ENCODE measurements at places on chromosomes 4 and X.

GRCh38 chrX:25442499-25442898, 426.7 kb upstream of the ARX start:
- H3K27ac ChIP-seq, result no peak overlapping the region
- H3K36me3 ChIP-seq, result no peaks in the 10 kb centered on the region
- no peak for DNase-seq
- H3K4me3 ChIP-seq, result no peak overlapping the region

DNA sequence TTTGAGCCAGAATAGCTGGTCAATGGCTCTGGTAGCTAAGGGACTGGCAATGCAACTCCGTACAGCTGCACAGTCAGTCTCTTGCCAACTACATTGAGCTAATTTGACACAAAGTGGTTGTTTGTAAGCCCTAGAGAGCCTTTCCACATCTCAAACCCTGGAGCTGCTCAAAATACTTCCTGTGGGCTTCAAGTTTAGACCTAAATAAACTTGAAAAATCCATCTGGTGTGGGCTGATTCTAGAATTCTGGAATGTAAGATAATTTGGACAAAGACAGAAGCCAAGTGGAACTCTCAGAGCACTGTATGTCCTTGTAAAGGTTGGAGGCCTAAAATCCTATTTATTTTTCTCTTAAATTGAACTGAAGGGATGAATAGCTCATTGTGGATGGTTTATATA, 380.8 kb downstream of the SPRY1 start:
- no peak overlapping the region for H3K27ac ChIP-seq
- H3K4me3 ChIP-seq, result no peak overlapping the region
- DNase-seq, result no peak
- peaks cover 12% of the 10 kb centered on the region for H3K27me3 ChIP-seq

- no peaks in the 10 kb centered on the region for H3K27me3 ChIP-seq
- no peak for DNase-seq
- H3K4me3 ChIP-seq, result no peak overlapping the region
- H3K4me1 ChIP-seq, result peaks cover 11% of the 10 kb centered on the region
- no peaks in the 10 kb centered on the region for H3K36me3 ChIP-seq
- no peak overlapping the region for H3K27ac ChIP-seq
Measured at GRCh38 chrX:100687128-100687527, 43.1 kb downstream of the SRPX2 start.

DNA sequence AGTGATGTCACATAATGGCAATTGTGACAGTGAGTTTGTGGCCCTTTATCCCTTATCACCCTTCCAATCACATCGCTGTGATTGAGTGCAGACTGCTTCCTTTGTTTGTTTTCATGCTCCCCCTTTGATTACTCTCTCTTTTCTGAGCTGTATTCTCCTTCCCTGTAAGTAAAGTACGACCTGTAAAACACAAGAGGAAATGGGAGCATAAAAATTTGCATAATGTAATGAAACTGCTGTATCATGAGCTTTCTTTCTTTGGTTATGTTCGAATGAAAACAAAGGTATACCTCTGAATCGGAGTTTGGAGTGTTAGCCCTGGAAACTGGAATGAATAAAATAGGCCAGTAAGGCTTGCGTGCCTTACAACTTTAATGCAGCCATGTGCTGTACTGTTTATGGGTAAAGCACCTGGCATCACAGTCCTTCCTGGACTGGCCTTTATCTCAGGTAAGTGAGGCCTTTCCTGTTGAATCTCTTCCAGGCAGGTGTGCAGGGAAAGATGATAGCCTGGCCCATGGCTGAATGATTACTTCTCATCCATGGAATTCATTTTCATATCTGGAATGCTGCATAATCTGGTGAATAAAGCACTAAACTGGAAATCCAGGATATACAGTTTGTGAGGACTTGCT, 26.6 kb upstream of the HS3ST1 start:
- H3K4me3 ChIP-seq, result no peak overlapping the region
- no peaks in the 10 kb centered on the region for H3K36me3 ChIP-seq
- DNase-seq, result no peak
- H3K4me1 ChIP-seq, result no peaks in the 10 kb centered on the region
- H3K27ac ChIP-seq, result no peak overlapping the region
- H3K27me3 ChIP-seq, result peaks cover 12% of the 10 kb centered on the region

DNA sequence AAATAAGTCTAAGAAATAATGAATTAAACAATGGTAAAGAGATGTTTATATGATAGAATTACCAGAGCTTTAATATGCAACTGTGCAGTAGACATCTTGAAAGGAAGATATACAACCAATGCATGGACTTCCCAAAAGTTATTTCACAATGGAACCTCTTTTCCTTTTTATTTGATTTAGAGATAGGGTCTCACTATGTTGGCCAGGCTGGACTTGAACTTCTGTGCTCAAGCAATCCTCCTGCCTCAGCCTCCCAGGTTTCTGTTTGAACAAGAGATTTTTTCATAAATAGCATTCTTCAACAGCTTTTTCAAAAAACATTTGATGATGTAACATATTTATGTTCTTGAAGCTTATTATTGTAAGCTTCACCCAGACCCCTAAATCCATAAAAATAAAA, 72.0 kb downstream of the LRBA start:
- peaks cover 11% of the 10 kb centered on the region for H3K4me1 ChIP-seq
- H3K36me3 ChIP-seq, result peaks cover 3% of the 10 kb centered on the region
- H3K27ac ChIP-seq, result no peak overlapping the region
- DNase-seq, result no peak
- no peak overlapping the region for H3K4me3 ChIP-seq

DNA sequence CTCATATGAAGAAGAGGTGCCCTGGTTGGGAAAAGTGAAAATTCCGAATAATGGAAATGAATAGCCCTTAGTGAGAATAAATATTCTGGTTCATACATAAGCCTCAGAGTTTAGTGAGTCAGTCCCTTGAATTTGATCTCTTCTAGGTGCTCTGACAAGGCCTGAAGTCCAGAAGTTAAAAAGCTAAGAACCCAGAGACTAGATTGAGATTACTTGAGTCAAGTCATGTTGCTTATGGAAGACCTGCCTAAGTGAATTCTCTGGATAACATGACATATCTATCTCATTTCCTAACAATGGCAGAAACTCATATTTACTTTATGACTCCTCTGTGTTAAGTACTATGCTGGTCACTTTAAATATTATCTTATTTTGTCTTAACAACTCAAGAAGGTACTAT, 10.5 kb upstream of the PRSS48 start:
- DNase-seq, result no peak
- H3K36me3 ChIP-seq, result no peaks in the 10 kb centered on the region
- H3K4me1 ChIP-seq, result no peaks in the 10 kb centered on the region
- no peak overlapping the region for H3K27ac ChIP-seq
- no peak overlapping the region for H3K4me3 ChIP-seq

- H3K27me3 ChIP-seq, result no peaks in the 10 kb centered on the region
- no peak overlapping the region for H3K4me3 ChIP-seq
- no peak for DNase-seq
- H3K27ac ChIP-seq, result no peak overlapping the region
- H3K36me3 ChIP-seq, result no peaks in the 10 kb centered on the region
Measured at GRCh38 chrX:136896121-136896914, 15.8 kb upstream of the RBMX start.

GRCh38 chr4:110061076-110061475, 137.3 kb downstream of the ELOVL6 start:
- H3K27me3 ChIP-seq, result no peaks in the 10 kb centered on the region
- no peak overlapping the region for H3K4me3 ChIP-seq
- peak overlapping the region; percentile 2 for H3K27ac ChIP-seq
- no peak for DNase-seq
- peaks cover 54% of the 10 kb centered on the region for H3K4me1 ChIP-seq

- H3K4me3 ChIP-seq, result no peak overlapping the region
- no peaks in the 10 kb centered on the region for H3K36me3 ChIP-seq
- no peak for DNase-seq
- no peaks in the 10 kb centered on the region for H3K4me1 ChIP-seq
- H3K27me3 ChIP-seq, result no peaks in the 10 kb centered on the region
Measured at GRCh38 chrX:144006811-144007210, 122.9 kb downstream of the UBE2NL start.

GRCh38 chrX:109974906-109975655, 27.8 kb upstream of the TMEM164 start:
- no peak for DNase-seq
- peaks cover 17% of the 10 kb centered on the region for H3K4me1 ChIP-seq
- H3K4me3 ChIP-seq, result no peak overlapping the region
- H3K27me3 ChIP-seq, result peaks cover 5% of the 10 kb centered on the region
- no peaks in the 10 kb centered on the region for H3K36me3 ChIP-seq

- peaks cover 7% of the 10 kb centered on the region for H3K27me3 ChIP-seq
- no peak overlapping the region for H3K4me3 ChIP-seq
- no peaks in the 10 kb centered on the region for H3K36me3 ChIP-seq
Measured at GRCh38 chr4:89213382-89213701, 94.3 kb downstream of the GPRIN3 start.

GRCh38 chr4:92381616-92382015, 77.8 kb downstream of the GRID2 start:
- H3K27ac ChIP-seq, result no peak overlapping the region
- H3K4me1 ChIP-seq, result no peaks in the 10 kb centered on the region
- no peak for DNase-seq
- no peaks in the 10 kb centered on the region for H3K36me3 ChIP-seq
- H3K4me3 ChIP-seq, result no peak overlapping the region
- H3K27me3 ChIP-seq, result no peaks in the 10 kb centered on the region

DNA sequence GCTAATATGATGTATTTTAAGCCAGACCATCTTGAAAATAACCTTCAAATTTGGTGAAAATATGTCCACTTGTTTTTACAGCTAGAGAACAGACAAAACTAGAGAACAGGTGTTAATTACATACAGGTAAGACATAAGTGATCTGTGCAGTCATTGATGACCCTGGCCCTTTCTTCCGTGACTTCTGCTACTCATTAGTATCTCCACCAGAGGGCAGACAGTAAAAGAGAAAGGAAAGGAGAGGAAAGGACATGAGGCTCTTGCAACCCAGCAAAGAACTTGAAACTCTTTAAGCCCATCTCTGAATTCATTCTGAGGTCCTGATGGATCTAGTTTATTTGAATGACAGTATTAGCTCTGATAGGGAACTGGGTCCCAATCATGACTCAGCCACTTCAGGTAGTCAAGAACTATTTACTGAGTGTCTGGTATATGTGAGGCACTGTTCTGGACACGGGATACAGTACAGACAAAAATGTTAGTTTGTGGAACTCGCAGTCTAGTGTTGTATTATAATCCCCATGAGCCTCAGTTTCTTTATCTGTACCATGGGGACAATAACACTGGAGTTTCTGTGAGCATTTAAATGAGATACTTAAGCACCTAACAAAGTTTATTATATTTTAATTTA, 121.0 kb upstream of the TEX13D start:
- H3K4me3 ChIP-seq, result no peak overlapping the region
- H3K4me1 ChIP-seq, result peaks cover 44% of the 10 kb centered on the region
- H3K27me3 ChIP-seq, result no peaks in the 10 kb centered on the region
- H3K36me3 ChIP-seq, result peaks cover 3% of the 10 kb centered on the region
- no peak overlapping the region for H3K27ac ChIP-seq

DNA sequence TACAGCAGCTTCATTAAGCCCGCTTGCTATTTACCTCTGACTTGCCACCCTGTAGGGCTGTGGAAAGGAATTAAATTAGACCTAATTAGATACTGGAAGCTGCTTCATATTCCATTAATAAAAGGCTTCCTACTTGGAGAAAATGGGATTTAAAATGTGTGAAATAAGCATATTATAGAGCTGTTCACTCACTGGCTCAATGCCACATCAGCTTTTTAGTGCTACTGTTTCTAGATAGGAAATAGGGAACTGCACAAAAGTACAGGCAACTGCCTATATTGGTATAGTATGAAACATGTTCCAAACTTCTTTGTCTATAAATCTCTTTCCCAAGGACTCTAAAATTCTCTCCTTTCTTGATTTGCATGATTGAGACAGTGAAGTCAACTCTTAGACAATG, 407.9 kb upstream of the AADAT start:
- no peak overlapping the region for H3K4me3 ChIP-seq
- no peak for DNase-seq
- no peaks in the 10 kb centered on the region for H3K27me3 ChIP-seq

DNA sequence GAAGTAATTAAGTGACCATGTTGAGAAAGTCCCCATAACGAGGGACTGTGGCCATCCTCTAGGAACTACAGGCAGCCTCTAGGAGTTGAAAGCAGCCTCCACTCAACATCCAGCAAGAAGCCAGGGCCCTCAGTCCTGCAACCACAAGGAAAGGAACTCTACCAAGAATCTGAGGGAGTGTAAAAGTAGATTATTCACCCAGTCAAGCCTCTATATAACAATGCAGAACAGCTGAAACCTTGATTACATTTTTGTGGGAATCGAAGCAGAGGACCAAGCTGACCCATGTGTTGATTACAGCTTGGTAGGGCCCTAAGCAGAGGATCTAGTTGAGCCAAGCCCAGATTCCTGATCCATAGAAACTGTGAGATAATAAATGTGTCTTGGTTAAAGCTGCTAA, 17.1 kb downstream of the RPS6KA6 start:
- no peak overlapping the region for H3K4me3 ChIP-seq
- no peak overlapping the region for H3K27ac ChIP-seq
- H3K4me1 ChIP-seq, result no peaks in the 10 kb centered on the region
- no peaks in the 10 kb centered on the region for H3K27me3 ChIP-seq

DNA sequence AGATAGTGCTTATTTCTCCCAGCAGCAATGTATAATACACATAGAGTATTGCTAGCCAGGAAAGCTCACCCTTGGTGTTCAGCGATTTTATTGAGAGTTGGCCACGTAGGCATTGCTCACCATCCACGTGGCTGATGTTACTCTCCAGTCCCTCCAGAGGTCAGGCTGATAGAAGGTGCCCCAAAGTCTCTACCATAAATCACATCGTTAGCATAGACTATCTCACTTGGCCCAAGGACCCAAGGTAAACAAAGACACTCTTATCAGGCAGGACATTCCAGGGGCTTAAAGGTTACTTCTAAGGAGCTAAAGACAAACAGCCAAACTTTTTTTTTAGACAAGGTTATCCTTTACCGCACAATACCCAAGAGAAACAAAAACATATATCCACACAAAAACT, 30.3 kb upstream of the RGN start:
- H3K4me1 ChIP-seq, result no peaks in the 10 kb centered on the region
- no peak overlapping the region for H3K27ac ChIP-seq
- H3K4me3 ChIP-seq, result no peak overlapping the region
- H3K27me3 ChIP-seq, result peaks cover 8% of the 10 kb centered on the region
- H3K36me3 ChIP-seq, result no peaks in the 10 kb centered on the region

- no peaks in the 10 kb centered on the region for H3K27me3 ChIP-seq
- H3K4me3 ChIP-seq, result no peak overlapping the region
- H3K27ac ChIP-seq, result peak overlapping the region; percentile 15
- peak; percentile 29 for DNase-seq
Measured at GRCh38 chr4:38069271-38069760, 109.1 kb downstream of the PTTG2 start.

- H3K36me3 ChIP-seq, result peaks cover 4% of the 10 kb centered on the region
- peak overlapping the region; percentile 79 for H3K27ac ChIP-seq
- H3K27me3 ChIP-seq, result no peaks in the 10 kb centered on the region
Measured at GRCh38 chr4:39043861-39044363, 11.7 kb upstream of the TMEM156 start.
